Right renal cortex interstitium (tissue), 3 donors: ENCODE measurements at places on chromosomes 6 and 20. TPM values are rescaled to one million over a fixed set of nuclear protein-coding genes. Genes with fewer than 3 reads are reported as not detected.

BACH2 gene
- 11.3 TPM for polyA plus RNA-seq

HLA-DQB1 gene
- 4.3 TPM for polyA plus RNA-seq

SFT2D1 gene
- 68.2 TPM for polyA plus RNA-seq

PI3 gene
- not detected for polyA plus RNA-seq

MEP1A gene
- polyA plus RNA-seq: not detected
